ENCODE measurements at places on chromosomes 1 and 21.

DNA sequence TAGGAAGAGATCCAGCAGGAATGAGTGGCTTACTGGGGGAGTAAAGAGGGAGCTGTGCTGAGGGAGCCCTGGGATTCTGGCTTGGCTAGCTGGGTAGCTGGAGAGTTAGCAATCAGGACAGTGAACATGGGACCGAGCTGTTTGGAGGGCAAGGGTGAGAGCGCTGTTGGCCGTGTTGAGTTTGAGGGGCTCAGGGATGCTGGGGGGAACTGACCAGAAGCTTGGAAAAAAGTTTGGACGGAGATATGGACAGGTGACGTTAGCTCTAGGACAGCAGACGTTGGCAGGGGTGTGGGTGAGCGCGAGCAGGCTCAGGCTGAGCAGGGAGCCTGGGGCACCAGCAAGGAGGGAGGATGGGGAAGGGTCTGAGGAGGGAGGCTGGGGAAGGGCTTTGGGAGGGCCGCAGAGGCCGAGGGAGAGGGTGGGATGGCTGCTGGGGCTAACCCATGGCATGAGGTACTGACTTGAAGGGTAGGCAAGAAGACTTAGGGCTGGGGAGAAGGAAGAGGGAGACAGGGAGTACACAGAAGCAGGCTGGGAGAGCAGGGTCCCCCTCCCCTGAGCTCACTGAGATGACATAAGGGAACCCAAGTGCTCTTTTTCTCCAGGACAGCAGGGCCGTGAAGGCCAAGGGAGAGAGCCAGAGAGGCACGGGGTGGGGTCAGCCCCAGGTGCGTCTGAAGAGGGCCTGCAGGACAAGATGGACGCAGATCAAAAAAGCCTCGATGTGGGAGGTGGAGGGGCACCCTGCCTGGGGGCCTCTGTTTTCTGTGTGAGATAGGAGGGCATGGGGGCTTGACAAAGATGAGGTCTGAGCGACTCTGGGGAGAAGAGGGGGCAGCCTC, 8.2 kb downstream of the SH2D2A start:
- no peak for DNase-seq

DNA sequence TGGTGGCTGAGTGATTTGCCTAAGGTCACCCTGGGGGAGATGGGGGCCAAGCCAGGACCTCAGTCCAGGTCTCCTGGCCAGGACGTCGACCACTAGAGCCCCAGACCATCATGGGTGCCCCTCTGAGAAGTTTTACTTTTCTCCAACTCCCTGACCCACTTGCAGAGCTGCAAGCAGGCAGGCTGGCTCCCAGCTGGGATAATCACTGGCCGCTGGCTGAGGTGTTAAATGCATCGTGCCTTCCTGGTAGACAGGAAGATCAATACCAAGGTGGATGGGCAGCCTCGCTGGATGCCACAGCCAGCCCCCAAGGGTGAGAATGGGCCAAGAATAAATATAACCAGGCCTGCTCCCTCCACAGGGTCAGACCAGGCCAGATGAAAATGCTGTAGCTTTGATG, 106.2 kb downstream of the EPHB2 start:
- no peak for DNase-seq

DNA sequence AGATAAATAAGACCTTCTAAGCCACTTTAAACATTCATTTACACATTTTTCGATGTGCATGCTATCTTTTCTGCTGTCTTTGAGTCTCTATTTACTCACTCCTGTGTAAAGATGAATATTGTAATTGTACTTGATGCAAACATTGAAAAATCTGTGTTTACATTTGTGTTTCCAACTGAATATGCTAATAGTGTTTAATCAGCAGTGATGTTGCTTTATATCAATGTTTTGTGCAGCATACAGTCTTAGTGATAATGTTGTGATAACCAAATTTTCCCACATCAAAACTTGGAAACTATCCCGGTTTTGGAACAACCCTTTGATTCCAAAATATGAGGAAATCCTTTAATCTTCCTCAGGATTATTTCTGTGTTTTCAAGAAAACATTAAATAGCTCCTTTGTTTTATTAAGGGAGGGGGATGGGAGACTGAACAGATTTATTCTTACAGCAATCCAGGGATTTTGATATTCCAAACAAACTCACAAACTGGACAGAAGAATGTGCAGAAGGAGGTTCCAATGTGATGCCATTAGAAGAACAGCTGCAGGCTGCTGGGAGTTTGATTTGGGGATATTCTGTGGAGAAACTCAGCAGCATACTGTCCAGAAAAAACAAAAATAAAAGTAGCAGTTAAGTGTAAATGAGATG, 248.0 kb downstream of the S1PR1 start:
- DNase-seq = no peak

- no peak for DNase-seq
Observed at GRCh38 chr1:235865565-235866204, 1.0 kb downstream of the LYST start.

GRCh38 chr1:1189111-1189510, 15.4 kb downstream of the TTLL10 start:
- no peak for DNase-seq

DNA sequence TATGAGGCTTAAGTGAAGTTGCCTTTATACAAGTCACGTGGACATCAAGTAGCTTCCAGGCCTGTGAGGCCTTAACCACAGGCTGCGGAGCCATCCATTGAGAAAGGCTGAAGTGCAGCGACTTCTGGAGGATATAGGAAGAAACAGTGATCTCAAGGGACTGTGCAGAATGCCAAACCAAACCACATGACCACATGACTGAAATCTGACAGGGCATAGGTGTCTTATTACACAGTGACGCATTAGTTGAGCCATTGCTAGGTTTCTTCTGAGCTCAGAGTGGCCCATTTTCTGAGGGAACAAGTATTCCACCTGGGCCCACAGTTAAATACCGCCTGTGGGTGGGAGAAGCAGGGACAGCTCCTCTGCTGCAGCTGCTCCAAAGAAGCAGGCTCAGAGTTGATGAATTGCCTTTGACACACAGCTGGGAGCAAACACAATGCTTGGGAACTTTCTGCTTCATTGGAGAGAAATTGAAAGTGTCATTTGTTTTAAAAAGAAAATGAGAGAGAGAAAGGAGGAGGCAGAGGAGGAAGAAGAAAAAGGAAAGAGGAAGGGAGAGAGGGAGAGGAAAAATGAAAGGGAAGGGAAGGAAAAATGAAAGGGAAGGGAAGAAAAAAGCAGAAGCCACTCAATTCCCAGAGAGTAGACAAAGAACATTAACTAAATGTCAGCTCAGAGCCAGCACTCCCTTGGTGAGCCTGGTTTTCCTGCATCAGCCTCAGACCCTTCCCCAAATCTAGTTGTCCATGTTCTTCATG, 94.4 kb downstream of the COLGALT2 start:
- peak; percentile 100 for DNase-seq

- no peak for DNase-seq
Observed at GRCh38 chr21:23402929-23403520, 2204.3 kb downstream of the MRPL39 start.

DNA sequence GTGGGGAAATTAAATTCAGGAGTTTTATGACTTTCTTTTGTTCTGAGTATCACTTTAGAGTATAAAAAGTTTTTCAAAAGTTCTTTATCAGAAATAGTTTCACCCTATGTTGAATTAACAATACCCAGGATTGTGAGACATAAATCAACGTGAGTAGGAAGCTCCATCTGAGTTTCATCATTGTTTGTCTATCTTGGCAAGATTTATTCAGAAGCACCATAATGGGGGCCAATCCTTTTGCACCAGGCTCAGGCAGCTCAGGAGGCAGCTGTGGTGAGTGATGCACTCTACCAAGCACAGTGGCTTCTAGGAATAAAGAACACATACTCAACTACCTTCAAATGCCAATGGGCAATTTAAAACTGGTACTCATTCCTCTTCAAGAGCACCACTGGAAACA, 12.0 kb downstream of the CREG1 start:
- DNase-seq = no peak

DNA sequence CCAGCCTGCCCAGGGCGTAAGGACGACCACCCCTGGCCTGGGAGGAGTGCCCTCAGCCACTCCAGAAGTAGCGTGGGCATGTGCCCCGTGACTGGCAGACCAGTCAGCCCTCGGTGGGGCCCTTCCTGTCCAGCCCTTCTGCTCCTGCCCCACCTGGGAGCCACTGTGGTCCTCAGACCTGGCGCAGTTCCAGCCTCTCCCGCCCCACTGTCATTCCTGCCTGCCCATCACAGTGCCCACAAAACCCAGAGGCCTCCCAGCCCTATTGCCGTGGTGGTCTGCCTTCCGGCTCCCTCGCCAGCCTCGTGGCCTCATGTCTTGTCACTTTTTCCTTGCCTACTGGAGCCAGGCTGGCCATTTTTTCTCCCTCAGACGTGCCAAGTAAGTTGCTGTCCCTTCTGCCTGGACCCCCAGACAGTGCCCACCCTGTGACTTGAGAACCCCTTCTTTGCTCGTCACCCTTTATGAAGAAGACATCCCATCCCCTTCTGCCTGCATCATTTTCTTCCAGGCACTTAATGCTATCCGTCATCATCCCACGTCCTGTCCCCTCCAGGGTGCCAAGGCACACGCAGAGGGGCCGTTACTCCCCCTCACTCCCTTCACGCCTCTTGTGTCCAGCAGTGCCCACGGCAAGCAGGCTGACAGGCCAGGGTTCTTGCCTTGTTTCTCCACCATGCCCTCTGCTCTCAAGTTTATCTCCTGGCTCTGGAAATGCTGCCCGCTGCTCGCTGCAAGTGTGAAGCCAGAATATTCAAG, 122.6 kb downstream of the CAMTA1 start:
- no peak for DNase-seq

DNA sequence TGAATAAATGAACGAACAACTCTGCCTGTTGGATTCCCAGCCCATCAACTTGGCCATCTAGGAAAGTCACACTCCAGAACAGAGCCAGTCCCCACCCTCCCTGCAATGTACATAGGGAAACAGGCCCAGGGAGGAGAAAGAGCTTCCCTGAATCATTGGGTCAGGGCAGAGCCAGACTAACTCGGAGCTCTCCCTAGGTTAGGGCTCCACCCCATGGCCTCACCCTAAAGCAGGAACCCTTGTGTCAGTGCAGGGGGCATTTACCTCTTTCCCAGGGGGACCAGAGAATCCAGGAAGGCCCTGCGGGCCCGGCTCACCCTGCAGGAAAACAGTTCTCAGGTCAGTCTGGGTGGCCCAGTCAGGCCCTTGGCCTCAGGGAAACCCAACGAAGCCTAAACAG, 11.6 kb downstream of the COL9A2 start:
- DNase-seq = no peak
